ENCODE measurements at places on chromosomes 12 and 14.

- no peak for DNase-seq
These were observed 116.2 kb downstream of the EGLN3 start for GRCh38 chr14:33834466-33835260.

GRCh38 chr12:86148612-86149011, 107.6 kb downstream of the MGAT4C start:
- no peak for DNase-seq

GRCh38 chr12:26047401-26048226, 77.2 kb downstream of the BHLHE41 start:
- no peak for DNase-seq

DNA sequence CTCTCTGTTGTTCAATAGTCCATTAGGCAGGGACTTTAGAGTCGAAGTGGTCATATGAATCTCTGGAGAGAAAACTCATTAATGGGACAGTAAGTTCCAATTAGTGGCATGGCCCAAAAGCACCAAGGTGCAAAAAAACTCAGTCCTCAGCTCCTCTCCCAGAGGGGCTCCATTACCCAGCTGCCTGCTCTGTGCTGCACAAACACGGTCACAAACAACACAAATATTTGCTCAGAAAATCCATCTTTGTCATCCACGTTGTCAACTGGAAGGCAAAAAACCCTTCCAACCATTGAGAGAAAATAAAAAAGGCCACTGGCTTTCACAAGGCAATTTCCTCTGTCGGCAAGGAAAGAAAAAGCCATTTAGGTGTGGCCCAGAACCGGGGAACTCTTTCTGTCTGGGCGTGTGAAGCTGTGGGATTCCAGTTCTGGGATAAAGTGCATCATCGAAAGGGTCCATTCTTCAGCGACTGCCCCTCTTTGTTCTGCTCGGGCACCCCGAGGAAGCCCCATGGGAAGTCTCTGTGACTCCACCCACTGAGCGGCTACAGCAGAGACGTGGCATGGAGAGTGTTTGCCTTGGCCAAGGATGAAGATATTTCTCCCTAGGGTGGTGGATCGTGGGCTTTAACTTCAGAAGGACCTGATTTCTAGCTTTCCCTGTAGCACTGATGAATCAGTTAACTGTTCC, 137.6 kb downstream of the VRK1 start:
- DNase-seq, result no peak

GRCh38 chr12:130286741-130287440, 50.8 kb upstream of the PIWIL1 start:
- DNase-seq, result no peak

DNA sequence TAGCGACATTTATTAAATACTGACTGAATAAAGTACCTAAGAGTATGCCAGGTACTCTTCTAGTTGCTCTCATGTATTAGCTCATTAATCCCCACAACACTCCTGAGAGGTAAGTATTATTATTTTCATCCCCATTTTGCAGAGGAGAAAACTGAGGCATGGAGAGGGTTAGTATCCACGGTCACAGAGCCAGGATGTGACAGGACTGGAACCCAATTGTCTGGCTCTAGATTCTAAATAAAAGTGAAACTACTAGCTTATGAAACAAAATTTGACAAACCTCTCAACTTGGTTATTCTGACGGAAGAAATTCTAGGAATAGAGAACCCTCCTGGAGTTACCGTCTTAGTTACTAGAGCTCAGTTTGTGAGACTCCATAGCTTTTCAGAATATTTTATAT, 112.2 kb downstream of the CHST11 start:
- DNase-seq, result no peak

DNA sequence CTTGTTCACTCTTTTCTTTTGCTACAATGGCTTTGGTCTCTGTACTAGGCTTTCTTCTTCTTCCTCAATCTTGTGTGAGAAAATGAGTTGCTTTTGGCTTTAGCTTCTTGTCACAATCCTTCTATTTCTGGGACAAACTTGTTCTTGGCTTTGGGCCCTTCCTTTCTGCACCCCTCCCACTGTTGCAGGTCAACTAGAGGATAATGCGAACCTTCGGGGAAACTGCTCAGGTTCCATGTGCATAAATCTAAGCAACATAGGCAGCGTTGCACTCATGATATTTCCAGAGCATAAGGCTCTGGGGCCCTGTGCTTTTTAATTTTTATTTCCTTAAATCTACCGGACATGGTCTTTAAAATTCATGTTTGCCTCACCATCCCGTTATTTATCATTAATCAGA, 89.8 kb upstream of the LRIG3 start:
- no peak for DNase-seq

DNA sequence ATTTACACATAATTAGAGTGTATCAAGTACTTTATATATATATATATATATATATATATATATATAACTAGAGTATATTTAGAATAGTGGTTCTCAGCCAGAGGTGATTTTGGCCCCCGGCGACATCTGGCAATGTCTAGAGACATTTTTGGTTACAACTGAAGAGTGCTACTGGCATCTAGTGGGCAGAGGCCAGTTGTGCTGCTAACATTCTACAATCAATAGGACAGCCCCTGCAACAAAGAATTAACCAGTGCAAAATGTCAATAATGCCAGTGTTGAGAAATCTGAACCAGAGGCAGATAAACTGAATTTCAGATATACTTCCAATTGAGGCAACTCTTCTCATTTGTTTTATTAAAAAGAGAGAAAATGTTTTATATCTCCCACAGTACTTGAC, 8.9 kb downstream of the GTF2A1 start:
- no peak for DNase-seq

- DNase-seq, result no peak
These were observed 114.3 kb upstream of the PCED1B start for GRCh38 chr12:46965137-46965536.

Measured in prostate gland (tissue), 2 donors.